Urinary bladder (tissue), 4 donors: ENCODE measurements at places on chromosomes 2 and 18. TPM values are rescaled to one million over a fixed set of nuclear protein-coding genes. Genes with fewer than 3 reads are reported as not detected.

The MEP1B gene
- total RNA-seq, result 0.11 TPM

DNA sequence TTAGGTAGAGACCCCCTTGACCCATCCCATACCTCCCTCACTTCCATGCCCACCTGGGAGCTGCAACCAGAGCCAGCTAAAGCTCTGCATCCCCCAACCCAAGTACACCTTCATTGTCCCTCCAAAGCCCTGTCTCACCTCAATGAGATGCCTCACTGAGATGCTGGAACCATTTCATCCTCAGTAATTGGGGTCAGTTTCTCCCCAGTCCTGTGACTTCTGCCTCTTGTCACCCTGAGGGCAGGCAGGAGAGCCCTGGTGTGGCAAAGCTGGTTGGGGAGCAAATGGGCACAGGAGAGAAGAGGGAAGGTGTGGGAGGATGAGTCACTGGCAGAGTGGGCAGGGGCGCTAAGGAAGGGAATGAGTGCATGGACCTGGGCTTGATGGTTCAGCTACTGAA lies 27.9 kb upstream of the NT5DC4 start:
- DNase-seq, result no peak

DNA sequence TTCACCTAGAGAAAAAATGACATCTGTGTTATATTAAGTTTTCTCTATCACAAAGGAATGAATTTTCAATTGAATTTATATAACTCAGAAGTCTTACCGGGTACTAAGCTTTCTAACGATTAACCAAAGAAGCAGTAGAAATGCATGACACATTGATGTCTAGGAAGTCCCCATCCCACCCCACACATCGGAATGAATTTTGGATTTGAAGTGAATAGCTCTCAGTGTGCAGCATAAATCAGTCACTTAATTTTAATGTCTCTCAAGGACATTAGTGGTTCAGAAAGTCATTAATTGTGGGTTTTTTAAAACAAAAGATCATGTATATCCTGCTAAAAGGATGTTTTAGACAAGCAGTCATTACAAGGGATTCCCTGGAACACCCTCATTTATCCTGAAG lies 141.4 kb upstream of the PIEZO2 start:
- no peak for DNase-seq

GRCh38 chr2:101428422-101429176 lies 41.3 kb upstream of the CREG2 start:
- no peak for DNase-seq

The UGT1A3 gene
- 1.2 TPM for total RNA-seq

The LYPD1 gene
- total RNA-seq, result 0.79 TPM
